Stimulated activated CD4-positive, alpha-beta T cell treated with anti-CD3 and anti-CD28 coated beads, Interleukin-12 subunit alpha, Interleukin-12 subunit beta, amount 100 ng/mL, for 24 hours (primary cell): ENCODE measurements at places on chromosomes 5 and 9.

DNA sequence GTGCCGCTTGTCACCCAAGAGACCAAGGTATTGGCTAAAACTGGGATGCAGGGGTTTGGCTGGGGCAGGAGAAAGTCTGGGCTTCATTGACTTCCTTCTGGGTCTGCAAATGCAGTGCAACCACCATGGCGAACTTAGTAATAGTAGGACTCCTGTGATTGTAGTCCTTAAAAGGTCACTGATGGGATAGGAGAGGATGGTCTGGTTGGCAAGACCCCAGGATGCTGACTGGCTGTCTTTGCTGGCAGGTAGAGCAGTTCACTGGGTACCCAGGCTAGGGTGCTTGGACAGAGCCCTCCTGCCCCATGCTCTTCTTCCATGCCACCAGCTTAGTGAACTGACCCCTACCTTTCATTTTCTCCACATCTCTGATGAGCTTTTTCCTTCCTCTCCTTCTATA lies 37.2 kb downstream of the ANGPTL2 start:
- DNase-seq = no peak

- no peak for DNase-seq
Observed at GRCh38 chr9:27460226-27461023, 63.7 kb upstream of the IFNK start.

- no peak for DNase-seq
Observed at GRCh38 chr5:66151491-66151890, 7.4 kb downstream of the SREK1 start.

GRCh38 chr9:79447308-79447605 lies 124.5 kb upstream of the TLE4 start:
- no peak for DNase-seq

GRCh38 chr9:28050046-28050445 lies 476.8 kb upstream of the C9orf72 start:
- DNase-seq = no peak

- no peak for DNase-seq
Observed at GRCh38 chr9:33170464-33171415, 3.6 kb upstream of the B4GALT1 start.

- DNase-seq = no peak
Observed at GRCh38 chr5:59786334-59786805, 107.2 kb downstream of the PDE4D start.

- DNase-seq = no peak
Observed at GRCh38 chr5:148384380-148384737, 601 bp downstream of the FBXO38 start.

DNA sequence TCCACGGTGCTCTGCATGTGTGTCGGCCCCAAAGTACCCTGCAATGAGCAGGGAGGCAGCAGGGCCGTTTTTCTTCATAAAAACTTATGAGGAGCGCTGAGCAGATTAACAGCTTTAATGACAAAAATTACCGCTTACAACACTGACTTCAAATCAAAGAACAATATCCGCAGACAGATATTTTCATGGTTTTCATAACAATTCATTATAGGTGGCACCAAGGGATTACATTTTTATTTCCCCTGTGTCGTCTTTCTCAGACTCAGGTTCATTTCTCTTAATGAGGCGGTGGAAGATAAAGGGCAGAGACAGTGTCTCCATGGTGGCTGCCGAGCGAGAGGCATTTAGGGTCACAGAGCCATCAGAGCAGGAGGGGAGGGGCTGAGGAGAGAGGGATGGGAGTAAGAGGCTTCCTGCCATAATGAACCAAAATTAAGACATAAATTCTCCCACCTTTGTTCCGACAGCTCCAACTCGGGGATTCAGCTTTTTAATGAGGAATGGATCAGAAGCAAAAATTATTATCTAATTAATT lies 240.7 kb upstream of the CLINT1 start:
- DNase-seq = no peak

DNA sequence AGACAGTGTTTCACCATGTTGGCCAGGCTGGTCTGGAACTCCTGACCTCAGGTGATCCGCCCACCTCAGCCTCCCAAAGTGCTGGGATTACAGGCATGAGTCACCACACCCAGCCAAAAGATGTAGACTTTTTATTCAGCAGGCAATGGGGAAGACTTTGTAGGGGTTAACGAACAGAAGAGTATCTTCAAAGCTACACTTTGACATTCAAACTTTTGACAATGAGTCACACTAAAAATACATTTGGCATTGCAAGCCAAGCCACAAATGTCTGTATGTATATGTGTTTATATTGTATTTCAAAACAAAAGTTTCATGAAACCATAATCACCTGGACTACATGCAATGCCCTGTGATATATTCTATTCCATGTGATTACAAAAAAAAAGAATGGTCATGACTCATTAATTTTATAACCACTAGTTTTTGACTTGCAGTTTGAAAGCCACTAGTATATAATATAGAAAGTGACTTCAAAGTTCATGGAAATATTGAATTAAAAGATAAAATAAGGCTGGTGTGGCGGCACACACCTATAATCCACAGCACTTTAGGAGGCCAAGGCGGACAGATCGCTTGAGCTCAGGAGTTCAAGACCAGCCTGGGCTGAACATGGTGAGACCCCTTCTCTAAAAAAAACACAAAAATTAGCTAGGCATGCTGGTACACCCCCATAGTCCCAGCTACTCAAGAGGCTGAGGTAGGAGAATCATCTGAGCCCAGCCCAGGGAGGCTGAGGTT lies 8.3 kb downstream of the DIMT1 start:
- no peak for DNase-seq

- no peak for DNase-seq
Observed at GRCh38 chr9:96193236-96193755, 108.7 kb downstream of the HSD17B3 start.

DNA sequence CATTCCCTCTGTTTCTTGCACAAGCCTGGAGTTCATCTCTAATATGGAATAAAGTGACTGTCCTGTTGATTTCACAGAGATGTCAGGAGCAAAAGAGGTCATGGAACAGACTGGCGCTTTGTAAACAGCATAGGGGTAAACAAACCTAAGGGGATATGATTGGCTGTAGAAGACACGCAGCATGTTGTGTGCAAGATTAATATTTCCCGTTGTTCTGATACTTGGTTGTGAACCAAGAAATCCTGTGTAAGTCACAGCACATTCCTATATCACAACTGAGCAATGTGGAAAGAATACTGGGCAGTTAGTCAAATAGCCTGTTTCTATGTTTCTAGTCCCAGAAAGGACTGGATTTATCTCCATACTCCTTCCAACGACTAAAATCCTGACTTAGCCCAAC lies 3.2 kb downstream of the ADAMTS12 start:
- DNase-seq = no peak

GRCh38 chr5:67350618-67351201 lies 154.1 kb upstream of the CD180 start:
- DNase-seq = no peak

GRCh38 chr9:72680593-72681282 lies 159.3 kb downstream of the TMC1 start:
- DNase-seq = no peak

- no peak for DNase-seq
Observed at GRCh38 chr9:16879416-16879815, 8.9 kb upstream of the BNC2 start.

DNA sequence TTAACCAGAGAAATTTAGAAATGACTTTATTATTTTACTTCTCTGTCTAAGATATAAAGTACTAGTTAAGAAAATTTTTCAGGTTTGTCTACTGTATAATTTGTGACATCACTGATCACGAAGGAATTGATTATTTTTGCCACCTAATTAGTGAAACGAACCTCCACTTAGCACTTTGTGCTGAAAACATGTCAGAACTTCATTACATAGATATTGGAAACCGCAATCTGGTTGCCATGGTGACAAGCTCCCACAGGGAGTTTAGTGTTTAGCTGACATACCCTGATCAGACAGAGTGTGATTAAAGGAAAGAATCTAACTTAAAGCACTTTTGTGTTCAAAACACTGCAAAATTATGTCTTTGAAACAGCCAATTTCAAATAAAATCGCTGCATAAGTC lies 668.4 kb upstream of the CCNG1 start:
- no peak for DNase-seq

DNA sequence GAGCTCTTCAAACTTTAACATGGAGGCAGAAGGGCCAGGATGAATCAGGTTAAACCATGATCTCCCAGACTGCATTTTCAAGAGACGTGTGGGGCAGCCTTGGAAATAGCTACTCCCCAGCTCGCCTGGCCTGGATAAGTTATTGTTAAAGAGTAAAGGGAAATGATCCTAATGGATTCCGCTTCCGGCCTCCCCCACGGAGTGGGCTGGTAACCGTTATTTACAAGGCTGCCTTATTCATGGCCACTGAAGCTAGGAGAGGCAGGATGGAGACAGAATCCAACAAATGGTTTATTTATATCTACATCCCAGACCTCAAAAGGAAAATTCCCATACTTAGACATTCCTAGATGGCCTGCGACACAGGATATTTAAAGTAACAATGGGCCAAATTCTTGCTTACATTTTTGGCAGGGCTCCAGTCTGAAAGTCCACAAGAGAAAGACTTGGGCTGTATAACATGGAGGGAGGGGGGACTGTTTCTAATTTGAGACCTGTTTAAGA lies 27.9 kb downstream of the SPRY4 start:
- DNase-seq = no peak

DNA sequence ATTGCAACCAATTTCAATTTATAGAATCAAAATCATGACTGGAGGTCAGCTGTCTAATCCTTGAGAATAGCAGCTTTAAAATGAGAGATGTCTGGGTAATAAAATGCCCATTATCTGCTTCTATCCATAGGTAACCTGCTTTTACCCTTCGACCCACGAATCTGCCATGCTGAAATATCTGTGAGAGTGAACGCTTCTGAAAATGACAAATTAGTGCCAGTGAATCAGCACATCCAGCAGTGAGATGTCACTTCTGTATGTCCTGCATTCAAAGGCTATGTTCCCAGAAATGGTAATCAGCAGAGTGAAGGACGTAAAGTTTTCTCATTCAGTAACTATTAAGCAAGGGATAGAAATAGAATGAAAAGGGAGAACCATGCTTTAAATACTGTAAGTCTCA lies 532.4 kb upstream of the ITGA1 start:
- no peak for DNase-seq

- no peak for DNase-seq
Observed at GRCh38 chr5:180173198-180173544, 35.8 kb downstream of the RASGEF1C start.

GRCh38 chr9:29126783-29127182 lies 1553.5 kb upstream of the C9orf72 start:
- DNase-seq = no peak

DNA sequence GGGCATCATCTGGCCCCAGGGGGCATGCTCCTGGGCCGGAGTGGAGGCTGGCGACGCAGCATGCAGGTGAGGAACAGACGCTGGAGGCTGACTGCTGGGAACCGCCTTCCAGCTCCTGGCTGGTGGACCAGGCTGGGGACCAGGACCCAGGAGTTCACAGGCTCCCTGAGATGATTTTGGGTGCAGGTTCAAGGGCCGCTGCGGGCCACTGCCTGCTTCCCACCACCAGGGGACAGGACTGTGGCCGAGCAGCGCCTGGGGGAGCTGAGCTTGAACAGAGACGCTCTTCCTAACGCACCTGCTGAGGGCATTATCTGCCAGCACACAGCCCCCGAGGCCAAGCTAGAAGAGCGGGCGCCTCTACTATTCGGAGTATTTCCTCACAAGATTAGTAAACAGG lies 132.1 kb upstream of the RAPGEF1 start:
- DNase-seq = no peak

- no peak for DNase-seq
Observed at GRCh38 chr9:129052592-129052991, 16.2 kb downstream of the MIGA2 start.

GRCh38 chr5:79581535-79581934 lies 30.7 kb upstream of the TENT2 start:
- DNase-seq = no peak

DNA sequence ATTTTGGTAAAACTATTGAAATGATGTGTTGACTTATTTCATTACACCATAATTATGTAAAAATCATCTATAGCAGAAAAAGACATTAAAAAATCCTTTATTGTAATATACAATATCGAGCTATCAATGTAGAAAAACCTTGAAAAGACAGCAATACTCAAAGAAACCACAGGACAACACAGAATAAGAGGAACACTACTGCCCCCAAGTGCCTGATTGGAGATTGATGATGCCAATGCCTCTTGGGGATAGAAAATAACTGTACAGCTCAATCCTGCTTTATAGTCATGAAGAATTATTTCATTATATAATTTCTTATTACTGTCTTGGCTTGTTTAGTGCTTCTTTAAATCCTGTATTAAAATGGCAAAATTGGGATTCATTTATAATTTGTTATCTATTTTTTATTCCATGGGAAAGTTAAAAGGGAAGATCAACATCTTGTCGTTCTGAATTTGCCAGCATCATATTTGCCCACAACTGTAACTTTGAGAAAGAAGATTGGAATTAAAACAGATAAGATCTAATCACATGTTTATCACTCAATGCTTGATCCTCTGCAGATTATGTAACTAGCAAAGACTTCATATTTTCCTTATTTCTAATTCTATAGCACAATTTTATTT lies 337.5 kb downstream of the CDH9 start:
- no peak for DNase-seq

DNA sequence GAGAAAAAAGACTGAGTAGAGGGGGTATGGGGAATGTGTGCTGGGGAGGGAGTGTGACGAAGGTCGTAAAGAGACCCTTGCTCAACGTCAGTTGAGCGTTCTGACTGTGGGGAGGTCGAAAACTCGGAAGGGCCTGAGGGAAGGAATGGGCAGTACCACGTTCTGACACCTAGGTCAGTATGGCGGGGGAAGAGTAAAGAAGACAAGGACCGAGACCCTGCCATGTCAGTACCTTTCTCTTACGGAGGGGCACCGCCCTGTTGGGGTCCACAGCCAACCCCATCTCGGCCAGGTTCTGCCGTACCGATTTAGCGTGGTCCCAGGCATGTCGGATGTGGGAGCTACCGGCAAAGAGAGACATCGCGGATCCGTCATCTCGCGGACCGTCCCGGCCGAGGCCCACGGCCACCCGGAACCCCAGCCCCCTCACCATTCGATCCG lies 375 bp downstream of the NOP16 start:
- DNase-seq = no peak

DNA sequence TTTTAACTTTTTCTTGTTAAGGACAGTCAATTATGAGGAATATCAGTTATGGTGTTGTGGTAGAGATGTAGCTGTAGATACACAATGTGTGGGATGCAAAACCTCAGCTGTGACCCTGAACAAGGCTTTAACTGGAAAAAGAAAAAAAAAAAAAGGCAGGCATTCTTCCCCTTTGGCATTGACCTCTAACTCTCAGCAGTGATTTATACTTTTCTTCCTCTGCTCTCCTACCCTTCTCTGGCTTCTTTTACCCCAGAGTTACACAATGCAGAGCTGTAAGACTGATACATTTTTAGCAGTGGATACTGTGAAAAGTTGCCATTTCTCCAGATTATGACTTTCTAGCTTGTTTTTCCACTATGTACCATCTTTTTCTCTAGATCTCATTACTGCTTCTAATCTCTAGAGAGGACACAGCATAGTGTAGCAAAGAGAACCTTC lies 2.0 kb downstream of the CTNNAL1 start:
- DNase-seq = no peak
